ENCODE measurements at places on chromosomes 16 and 17. TPM values are rescaled to one million over a fixed set of nuclear protein-coding genes. Genes with fewer than 3 reads are reported as not detected.
A peak's percentile ranks its signal among the peaks of the same experiment; 100 is the strongest.

Gene CDH16
- total RNA-seq: not detected

Gene PRMT7
- 57.8 TPM for total RNA-seq

Gene TNFAIP1
- 49.4 TPM for total RNA-seq

Gene CSF3
- total RNA-seq: not detected

Gene ATP2A1
- 5.7 TPM for total RNA-seq

Gene MYOCD
- 0.10 TPM for total RNA-seq

DNA sequence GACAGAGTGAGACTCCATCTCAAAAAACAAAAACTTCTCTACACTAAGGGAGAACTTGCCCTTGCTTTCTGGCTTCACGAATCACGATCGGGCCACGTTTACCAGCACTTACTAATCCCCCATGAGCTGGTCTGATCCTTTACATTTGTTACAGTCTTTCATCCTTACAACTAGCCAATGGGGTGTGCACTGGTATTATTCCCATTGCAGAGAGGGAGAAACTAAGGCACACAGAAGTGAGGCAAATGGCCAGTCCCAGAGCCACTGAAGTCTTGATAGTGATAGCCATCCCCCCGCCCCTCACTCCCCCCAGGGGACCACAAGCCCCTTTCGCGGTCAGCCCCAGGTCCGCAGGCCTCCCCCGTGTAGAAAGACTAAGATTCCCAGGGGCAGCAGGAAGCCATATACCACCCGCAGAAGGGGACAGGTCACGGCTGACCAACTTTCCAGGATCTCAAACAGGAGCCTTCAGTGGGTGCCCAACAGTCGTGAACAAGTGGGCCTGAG, 868 bp downstream of the NATD1 start:
- peaks cover 1% of the 10 kb centered on the region for H3K4me1 ChIP-seq
- H3K27me3 ChIP-seq: peaks cover 10% of the 10 kb centered on the region
- H3K36me3 ChIP-seq: peaks cover 10% of the 10 kb centered on the region
- DNase-seq: no peak
- H3K27ac ChIP-seq: no peak overlapping the region
- peak overlapping the region; percentile 65 for H3K4me3 ChIP-seq

DNA sequence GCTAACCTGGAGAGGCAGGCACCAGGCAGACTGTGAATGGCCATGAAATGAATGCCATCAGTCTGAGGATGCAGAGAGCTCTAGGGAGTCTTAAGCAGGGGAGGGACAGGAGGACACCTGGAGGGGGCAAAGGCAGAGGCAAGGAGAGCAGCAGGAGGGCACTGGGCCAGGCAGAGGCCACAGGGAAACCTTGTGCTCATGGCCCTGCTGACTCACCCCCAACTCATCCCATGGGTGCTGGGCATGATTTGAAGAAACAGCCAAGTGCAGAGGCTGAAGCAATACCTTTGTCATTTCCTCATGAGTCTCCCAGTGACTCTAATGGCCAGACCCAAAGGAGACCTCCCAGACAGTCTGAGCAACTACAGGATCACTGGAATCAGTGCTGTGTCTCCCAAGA, 141.4 kb downstream of the TMEM132E start:
- H3K4me1 ChIP-seq: peaks cover 85% of the 10 kb centered on the region
- H3K4me3 ChIP-seq: peak overlapping the region; percentile 10
- peak overlapping the region; percentile 92 for H3K27ac ChIP-seq
- H3K36me3 ChIP-seq: peaks cover 38% of the 10 kb centered on the region
- no peaks in the 10 kb centered on the region for H3K27me3 ChIP-seq
- peak; percentile 83 for DNase-seq

- no peak for DNase-seq
- peaks cover 7% of the 10 kb centered on the region for H3K36me3 ChIP-seq
- no peaks in the 10 kb centered on the region for H3K4me1 ChIP-seq
- H3K4me3 ChIP-seq: no peak overlapping the region
- H3K27me3 ChIP-seq: no peaks in the 10 kb centered on the region
Measured at GRCh38 chr17:3879186-3879585, 13.7 kb downstream of the CAMKK1 start.

DNA sequence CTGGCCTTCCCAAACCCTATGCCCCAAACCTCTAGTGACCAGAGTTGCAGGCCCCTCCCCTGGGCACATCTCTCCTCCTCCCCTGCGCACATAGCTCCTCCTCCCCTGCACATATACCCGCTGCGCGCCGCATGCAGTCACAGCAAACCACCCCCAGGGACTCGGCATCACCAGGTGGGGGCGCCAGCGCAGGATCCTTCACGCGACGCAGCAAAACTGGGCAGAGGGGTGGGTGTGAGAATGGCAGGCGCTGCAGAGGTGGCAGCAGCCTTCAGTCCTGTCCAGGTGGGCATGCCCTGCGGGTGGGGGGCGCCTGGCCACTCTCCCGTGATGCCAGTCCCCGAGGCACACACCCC, 5.6 kb downstream of the CORO6 start:
- H3K4me3 ChIP-seq: peak overlapping the region; percentile 81
- no peak overlapping the region for H3K27ac ChIP-seq
- H3K36me3 ChIP-seq: peaks cover 11% of the 10 kb centered on the region
- H3K4me1 ChIP-seq: peaks cover 14% of the 10 kb centered on the region

DNA sequence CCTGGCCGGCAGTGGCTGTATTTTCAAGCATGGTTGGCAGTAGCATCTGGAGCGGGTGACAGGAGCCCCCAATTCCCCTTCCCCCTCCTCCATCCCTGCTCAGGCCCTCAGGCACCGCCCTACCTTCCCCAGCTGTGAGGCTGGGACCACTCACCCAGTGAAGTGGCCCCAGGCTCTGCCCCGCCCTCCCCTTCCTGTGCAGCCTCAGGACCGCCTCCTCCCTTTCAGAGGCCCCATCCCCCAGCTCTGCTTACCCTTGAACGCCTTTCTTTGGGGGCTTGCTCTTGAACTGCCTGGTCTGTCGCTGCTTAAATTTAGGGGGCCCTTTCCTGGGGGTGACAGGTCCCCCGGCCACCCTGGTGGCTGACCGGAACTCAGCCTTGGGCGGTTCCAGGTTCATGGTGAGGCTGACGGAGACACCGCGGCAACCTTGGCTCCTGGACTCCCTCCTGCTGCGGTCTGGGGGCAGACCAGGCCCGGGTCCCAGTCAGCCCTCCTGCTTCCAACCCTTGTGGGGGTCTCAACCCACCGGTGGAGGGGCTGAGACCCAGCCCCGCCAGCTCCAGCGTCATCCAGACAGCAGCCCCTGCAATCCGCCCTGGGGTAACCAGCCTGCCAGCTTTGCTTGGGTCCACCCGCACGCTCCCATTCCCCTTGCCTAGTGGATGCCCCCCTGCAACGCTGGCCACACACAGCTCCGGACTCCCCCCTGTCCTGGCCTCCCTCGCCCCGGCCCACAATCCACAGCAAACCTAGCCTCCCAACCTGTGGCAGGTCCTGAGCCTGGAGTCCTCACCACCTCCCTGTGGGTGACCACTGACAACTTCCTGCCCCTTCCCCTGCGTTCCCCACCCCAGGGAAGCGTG, 3.2 kb downstream of the PDE6G start:
- DNase-seq: no peak
- peaks cover 9% of the 10 kb centered on the region for H3K4me1 ChIP-seq
- no peak overlapping the region for H3K4me3 ChIP-seq
- H3K27ac ChIP-seq: no peak overlapping the region
- H3K36me3 ChIP-seq: peaks cover 5% of the 10 kb centered on the region
- no peaks in the 10 kb centered on the region for H3K27me3 ChIP-seq

DNA sequence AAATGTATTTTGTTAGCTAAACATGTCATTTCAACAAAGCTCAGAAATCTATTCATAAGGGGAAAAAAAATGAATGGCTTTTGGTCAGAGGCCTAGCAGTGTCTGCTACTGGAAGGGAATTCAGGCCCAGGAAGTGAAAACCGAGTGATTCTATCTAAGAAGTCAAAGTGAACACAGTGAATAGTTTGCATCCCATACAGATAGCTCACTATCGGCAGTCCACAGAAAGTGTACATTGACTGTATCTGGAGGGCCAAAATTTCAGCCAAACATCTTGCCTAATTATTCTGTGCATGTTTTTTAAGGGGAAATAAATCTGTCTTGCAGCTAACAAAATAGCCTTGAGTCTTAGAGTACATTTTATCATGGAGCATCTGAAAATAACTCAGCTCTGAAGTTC, 214.4 kb upstream of the CACNG5 start:
- H3K4me3 ChIP-seq: no peak overlapping the region
- H3K27ac ChIP-seq: no peak overlapping the region
- no peaks in the 10 kb centered on the region for H3K27me3 ChIP-seq
- H3K36me3 ChIP-seq: peaks cover 4% of the 10 kb centered on the region
- H3K4me1 ChIP-seq: peaks cover 9% of the 10 kb centered on the region

DNA sequence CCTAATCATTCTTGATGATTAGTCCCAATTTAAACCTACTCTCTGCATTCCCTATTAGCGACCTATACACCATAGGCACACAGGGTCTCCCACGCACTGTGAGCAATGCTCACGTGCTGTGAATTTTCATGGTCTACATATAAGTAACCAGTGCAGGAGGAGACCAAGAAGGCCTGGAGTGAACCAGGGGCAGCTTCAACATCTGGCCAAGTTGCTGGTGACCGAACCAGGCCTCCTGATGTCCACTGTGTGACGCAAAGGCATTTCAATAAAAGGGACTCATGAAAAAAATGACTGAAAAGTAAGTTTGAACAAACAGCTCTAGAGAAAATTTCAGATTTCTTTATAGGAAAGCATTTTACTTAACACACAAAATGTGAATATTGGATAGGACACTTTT, 107.0 kb downstream of the ZFHX3 start:
- peaks cover 56% of the 10 kb centered on the region for H3K4me1 ChIP-seq
- H3K4me3 ChIP-seq: no peak overlapping the region
- DNase-seq: no peak
- no peak overlapping the region for H3K27ac ChIP-seq

DNA sequence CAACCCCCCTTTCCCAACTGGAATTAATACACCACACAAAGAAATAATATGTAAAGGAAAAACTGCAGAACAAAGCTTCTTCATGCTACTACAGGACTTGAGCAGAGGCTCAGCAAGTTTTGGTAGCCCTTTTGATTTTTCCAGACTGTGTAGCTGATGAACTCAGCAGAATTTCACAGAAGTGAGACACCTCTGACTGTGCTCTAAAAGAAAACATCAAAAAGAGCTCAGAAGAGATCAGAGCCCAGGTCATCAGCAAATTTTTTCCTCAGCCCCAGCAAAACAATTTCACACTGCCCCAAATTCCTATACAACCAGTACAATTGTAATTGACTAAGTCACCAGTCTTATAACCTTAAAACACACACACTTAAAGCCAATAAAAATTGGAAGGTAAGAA, 38.0 kb downstream of the TTC19 start:
- peaks cover 54% of the 10 kb centered on the region for H3K36me3 ChIP-seq
- no peak for DNase-seq
- H3K27me3 ChIP-seq: no peaks in the 10 kb centered on the region
- H3K4me1 ChIP-seq: no peaks in the 10 kb centered on the region

All from Calu3 (cell line).